Stimulated activated CD8-positive, alpha-beta memory T cell treated with anti-CD3 and anti-CD28 coated beads, Interleukin-4, amount 100 ng/mL, for 1 hour (primary cell): ENCODE measurements at places on chromosomes 2 and 18.

DNA sequence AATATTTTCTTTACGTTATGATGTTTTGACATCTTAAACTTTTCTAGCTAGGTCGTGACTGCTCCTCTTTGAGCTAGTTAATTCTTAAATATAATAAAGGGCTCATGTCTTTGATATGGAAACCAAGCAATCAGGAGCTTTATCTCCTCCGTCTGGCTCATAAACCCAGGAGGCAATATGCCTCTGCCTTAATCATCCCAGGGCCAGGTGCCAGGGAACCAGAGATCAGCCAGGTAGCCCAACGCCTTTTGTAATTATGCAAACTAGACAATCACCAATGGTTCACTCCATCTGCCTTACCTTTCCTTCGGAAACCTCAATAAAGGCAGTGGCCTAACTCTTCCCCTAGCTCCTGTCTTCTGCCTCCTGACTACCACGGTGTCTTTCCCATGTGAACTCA is 213.7 kb downstream of the KCNJ3 start:
- DNase-seq: no peak

- no peak for DNase-seq
Measured at GRCh38 chr2:42009657-42010580, 37.9 kb upstream of the PKDCC start.

GRCh38 chr2:168790226-168790902 is 12.1 kb upstream of the NOSTRIN start:
- no peak for DNase-seq

GRCh38 chr2:12236136-12236844 is 480.4 kb upstream of the TRIB2 start:
- no peak for DNase-seq

DNA sequence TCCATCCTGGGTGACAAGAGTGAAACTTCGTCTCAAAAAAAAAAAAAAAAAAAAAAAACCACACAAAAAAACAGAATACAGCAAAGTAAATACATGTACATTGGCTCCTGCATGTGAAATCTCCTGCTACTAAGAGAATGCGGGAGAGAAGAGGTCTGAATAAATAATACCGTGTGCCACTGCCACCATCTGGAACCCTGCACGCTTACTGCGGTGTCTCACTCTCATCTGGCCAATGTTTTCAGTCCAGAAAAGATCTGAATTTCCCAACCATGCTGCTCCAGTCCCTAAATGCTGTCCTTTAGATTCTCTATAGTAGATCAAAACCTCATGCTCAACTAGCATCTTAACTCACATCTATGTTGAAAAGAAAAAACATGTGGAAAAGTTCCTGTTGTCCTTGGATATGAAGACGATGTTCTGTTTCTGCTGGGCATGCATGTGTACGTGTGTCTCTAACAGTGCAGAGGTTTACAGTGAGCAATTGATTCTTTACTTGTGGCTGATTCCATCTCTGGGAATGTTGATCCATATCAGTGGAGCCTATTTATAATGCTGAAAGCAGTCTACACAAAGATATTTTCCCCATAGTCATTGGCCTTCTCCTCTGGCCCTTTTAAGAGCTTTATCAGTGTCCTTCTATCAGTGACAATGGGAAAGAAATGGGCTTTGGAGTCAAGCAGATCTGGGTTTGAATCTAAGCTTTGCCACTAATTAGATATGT is 11.9 kb downstream of the STON1 start:
- DNase-seq: no peak

GRCh38 chr18:72878143-72878542 is 10.4 kb upstream of the NETO1 start:
- no peak for DNase-seq

DNA sequence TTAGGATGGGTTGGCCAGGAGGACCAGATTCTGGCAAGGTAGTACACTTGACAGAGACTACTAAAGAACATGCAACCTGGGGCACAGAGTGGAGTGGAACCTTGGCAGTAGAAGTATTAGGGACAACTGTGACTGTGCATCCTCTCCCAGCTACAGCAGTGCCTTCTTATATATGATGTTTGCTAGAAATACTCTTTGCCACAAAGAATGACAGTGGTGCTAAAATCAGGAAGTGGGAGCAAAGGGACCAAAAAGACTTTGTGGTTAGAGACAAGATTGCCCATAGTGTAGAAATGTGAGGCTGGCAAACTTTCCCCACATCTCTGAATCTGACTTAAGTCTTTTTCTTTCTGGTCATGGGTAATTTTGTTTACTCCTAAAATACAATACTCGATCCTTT is 9.4 kb upstream of the SLC38A11 start:
- DNase-seq: no peak

DNA sequence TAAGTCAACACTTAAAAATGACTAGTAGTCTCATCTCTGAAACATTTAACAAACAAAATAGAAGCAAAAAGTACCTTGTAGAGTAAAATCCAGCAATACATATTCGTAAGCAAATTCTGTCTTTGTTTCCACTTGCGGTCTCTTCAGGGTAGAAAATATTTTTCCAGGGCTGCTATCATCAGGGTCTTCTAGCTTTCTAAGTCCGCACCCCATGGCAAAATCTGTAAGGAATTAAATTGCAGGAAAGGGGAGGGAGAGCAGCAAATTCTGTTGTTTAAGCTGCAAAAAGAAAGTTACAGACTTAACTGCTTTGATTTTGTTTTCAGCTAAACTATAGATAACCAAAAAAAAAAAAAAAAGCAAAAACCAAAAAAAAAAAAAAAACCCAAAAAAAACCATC is at the start of gene RFTN2:
RFTN2 (minus strand) TSS at position 342 of the 400 bp plus-strand sequence; CDS start at position 213, 129 bp downstream.
- DNase-seq: no peak

GRCh38 chr2:151161821-151162551 is 99.7 kb downstream of the RBM43 start:
- no peak for DNase-seq

- DNase-seq: peak; percentile 47
Measured at GRCh38 chr2:37324536-37324785, 172 bp downstream of the PRKD3 start.
